ENCODE measurements at places on chromosomes 2 and 18. TPM values are rescaled to one million over a fixed set of nuclear protein-coding genes. Genes with fewer than 3 reads are reported as not detected.

The SIX2 gene
- not detected for polyA plus RNA-seq

The CABYR gene
- 0.19 TPM for polyA plus RNA-seq

GRCh38 chr2:96233880-96234316, 25.3 kb upstream of the STARD7 start:
- H3K4me1 ChIP-seq: no peaks in the 10 kb centered on the region
- H3K27me3 ChIP-seq: no peaks in the 10 kb centered on the region
- H3K4me3 ChIP-seq: no peak overlapping the region
- DNase-seq: no peak
- no peak overlapping the region for H3K27ac ChIP-seq

- no peak overlapping the region for H3K4me3 ChIP-seq
- no peaks in the 10 kb centered on the region for H3K36me3 ChIP-seq
Observed at GRCh38 chr18:33459612-33460011, 19.1 kb upstream of the CCDC178 start.

GRCh38 chr2:67215214-67216055, 181.7 kb upstream of the ETAA1 start:
- H3K27ac ChIP-seq: no peak overlapping the region
- no peaks in the 10 kb centered on the region for H3K27me3 ChIP-seq
- no peak for DNase-seq

GRCh38 chr2:185318271-185318724, 420.3 kb upstream of the FSIP2 start:
- DNase-seq: no peak
- no peaks in the 10 kb centered on the region for H3K4me1 ChIP-seq
- H3K27ac ChIP-seq: no peak overlapping the region
- no peaks in the 10 kb centered on the region for H3K36me3 ChIP-seq

DNA sequence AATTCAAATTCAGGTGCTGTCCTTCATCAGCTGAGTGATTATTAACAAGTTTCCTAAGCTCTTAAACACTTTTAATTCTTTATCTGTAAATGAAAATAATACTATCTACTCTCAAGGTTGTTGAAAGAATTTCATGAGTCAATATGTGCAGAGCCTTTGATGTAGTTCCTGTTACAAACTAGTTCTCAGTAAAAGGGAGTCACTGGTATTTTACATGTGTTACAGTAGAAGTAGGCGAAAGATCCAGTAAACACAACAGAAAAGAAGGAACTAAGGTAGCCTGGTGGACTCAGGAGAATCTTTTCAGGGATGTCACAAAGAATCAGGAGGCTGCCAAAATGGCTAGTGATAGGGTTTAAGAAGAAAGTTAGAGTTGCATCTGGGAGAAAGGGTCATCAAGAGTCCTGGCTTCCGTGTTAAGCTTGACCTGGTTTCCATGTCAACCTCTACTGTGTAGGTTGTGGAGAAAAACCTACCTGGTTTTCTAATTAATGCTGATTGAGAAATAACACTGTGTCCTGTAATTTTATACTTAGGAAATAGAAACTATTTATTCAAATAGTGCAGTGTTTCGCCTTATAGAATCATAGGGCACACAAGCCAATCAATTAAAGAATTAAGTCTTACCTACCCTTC, 58.3 kb upstream of the TRIB2 start:
- H3K27me3 ChIP-seq: no peaks in the 10 kb centered on the region
- peak overlapping the region; percentile 15 for H3K4me3 ChIP-seq
- DNase-seq: peak; percentile 74
- H3K36me3 ChIP-seq: no peaks in the 10 kb centered on the region
- H3K27ac ChIP-seq: no peak overlapping the region
- peaks cover 12% of the 10 kb centered on the region for H3K4me1 ChIP-seq

Data from CD4-positive, CD25-positive, alpha-beta regulatory T cell (primary cell).